Activated CD4-positive, alpha-beta T cell treated with anti-CD3 and anti-CD28 coated beads for 4 hours (primary cell): ENCODE measurements at places on chromosomes 7 and 10.
A peak's percentile ranks its signal among the peaks of the same experiment; 100 is the strongest.

GRCh38 chr10:25959540-25960232, 25.7 kb downstream of the MYO3A start:
- no peak for DNase-seq

GRCh38 chr7:104943502-104944343, 70.3 kb upstream of the KMT2E start:
- DNase-seq = peak; percentile 52

DNA sequence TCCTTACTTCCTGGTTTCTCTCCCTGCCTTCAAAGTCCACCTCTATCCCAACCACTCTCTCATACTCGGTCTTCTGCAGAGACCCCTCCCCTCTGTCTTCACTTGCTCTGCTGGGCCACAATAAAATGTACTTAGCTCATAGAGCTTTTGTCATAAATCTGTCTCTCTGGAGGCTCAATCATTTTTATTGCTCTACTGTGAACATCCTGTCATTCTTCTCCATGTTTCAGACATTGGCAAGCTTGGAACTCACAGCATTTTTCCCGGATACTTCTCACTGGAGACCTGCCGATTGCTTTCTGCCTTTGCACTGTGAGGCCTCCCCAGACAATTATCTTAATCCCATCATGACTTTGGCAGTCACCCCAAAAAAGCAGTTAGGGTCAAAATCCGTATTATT, 192.3 kb upstream of the ZMIZ1 start:
- no peak for DNase-seq

DNA sequence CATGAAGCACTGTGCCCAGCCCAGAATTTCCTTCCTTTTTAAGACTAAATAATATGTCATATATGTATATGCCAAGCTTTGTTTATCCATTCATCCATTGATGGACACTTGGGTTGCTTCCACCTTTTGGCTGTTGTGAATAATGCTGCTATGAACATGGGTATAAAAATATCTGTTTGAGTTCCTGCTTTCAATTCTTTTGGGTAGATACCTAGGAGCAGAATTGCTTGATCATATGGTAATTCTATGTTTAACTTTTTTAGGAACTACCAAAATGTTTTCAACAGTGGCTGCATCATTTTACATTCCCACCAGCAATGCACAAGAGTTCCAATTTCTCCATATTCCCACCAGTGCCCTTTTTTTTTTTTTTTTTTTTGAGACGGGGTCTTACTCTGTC, 13.2 kb upstream of the PLAU start:
- no peak for DNase-seq

- DNase-seq = no peak
Observed at GRCh38 chr7:54339073-54339472, 203.1 kb upstream of the VSTM2A start.

GRCh38 chr7:156691764-156692163, 51.2 kb downstream of the RNF32 start:
- no peak for DNase-seq

DNA sequence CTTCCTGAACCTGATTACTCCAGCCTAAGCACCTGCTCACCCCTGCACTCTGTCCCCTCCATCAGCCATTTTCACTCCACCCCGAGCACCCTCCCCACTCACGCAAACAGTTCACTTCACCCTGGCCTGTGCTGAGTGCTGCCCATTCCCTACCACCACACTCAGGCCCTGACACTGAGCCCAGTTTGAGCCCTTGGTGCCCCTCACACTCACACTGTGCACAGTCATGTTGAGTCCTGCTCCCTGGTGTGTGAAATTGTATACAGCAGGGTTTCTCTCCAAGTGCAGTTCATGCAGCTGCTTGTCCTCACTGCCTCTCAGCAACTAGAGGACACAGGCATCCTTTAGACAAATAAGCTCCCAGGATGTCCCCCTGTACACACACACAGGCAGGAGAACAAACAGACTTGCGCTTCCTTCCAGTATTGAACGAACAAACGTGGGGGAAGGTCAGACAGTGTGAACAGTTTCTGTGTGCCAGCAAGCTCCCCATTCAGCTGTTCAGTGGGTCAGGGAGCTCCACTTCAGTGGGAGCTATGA, 6.8 kb downstream of the MYO1G start:
- DNase-seq = no peak

DNA sequence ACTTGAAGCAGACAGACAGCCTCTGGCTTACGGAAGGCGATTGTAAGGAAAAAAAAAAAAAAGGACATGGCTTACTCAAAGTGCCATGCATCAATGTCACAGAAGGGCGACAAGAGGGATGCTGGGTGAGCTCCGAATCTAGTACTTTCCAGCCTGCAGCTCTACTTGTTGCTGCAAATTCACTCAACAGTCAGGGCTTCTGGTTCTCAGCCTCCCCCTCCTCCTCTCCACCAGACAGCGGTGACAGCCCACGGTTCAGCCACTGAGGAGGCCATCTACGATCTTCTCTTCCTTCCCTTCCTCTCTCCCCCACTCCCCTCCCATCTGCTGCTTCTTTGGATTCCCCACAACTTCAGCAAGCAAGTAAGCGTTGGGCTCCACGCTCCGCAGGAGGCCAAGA, 63.5 kb downstream of the PRKAG2 start:
- no peak for DNase-seq

DNA sequence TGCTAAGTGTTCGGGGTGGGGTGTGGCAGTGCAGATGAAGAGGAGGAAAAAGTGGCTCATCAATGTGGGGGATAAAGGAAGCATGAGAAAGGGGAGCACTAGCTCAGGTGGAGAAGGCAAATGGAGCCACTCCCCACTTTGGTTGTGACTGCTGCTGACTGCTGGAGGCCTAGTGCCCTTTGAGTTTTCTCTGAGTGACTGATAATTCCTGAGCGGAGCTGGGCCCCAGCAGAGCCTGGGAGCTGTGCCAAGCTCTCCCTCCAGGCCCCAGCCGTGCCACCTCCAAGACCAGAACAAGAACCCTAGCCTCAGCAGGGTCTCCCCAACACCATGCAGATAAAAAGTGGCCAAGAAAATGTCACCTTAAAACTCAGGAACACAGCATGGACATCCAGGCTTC, 9.7 kb upstream of the RASSF4 start:
- DNase-seq = no peak

DNA sequence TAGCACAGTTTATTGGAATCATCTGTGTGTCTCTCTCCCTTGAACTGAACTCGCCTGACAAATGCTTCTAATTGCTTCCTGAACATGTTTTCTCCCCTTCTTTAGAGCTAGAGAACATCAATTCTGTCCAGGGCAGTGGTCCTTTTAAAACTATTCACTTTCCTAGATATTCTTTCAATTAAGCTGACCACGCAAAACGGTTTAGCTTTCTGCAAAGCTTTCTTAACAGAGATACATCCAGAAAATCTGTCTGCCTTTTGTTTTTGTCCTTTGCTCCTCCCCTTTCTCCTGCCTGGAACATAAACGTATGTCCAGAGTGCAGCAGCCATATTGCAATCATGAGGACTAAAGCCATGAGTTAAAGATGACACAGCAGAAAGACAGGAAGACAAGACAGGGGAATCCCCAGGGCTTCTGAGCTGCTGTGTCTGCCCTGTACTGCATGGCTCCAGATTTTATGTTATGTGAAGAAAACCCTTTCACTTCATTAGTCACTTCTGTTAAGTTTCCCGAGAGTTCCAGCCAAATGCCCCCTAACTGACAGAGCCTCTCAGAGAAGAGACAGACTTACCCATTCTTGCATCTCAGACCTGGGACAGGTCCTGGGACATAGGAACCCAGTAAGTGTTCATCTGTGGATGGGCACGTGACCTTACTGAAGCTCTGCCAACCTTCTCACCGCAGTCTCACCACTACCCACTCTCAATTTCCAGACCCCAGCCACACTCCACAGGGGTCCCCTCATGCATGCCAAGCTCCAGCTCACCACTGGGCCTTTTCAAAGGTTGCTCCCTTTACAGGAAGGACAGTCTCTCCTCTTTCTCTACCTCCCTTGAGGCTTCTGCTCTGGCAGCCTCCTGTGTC, 35.0 kb upstream of the CPXM2 start:
- no peak for DNase-seq

DNA sequence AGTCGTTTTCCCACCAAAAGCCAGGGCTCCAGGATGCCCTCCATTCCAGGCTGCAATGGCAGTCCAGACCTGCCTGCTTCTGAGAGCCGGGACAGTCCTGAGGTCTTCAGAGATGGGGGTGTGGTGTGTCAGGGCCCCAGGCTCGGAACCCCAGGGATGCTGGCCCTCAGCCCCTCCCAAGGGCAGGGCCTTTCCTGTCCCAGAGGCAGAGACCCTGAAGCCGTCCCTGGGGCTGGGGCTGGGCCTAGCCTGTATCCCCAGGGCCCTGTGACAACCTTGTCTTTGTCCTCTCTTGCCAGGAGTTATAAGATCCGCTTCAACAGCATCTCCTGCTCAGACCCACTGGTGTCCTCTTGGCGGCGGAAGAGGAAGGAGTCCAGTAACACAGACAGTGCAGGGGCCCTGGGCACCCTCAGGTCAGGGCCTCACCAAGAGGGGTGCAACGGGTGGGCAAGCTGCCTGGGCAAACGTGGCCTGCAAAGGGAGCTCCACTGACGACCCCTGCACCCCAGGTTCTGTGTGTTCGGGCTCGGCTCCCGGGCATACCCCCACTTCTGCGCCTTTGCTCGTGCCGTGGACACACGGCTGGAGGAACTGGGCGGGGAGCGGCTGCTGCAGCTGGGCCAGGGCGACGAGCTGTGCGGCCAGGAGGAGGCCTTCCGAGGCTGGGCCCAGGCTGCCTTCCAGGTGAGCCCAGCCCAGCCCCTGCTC, 15.9 kb downstream of the NOS3 start:
- no peak for DNase-seq

GRCh38 chr7:100655908-100656674, at the start of gene ACTL6B:
TSS of gene ACTL6B (minus strand) at chr7:100656448. CDS start at chr7:100656354, 94 bp downstream.
- peak; percentile 11 for DNase-seq

GRCh38 chr10:14757986-14758385, 16.7 kb downstream of the FAM107B start:
- no peak for DNase-seq

- no peak for DNase-seq
Observed at GRCh38 chr10:125548878-125549277, 134.1 kb downstream of the TEX36 start.

- DNase-seq = no peak
Observed at GRCh38 chr10:115903207-115903606, 369.8 kb downstream of the GFRA1 start.

GRCh38 chr7:11612737-11613136, 219.3 kb downstream of the THSD7A start:
- no peak for DNase-seq

GRCh38 chr7:121138262-121138933, 149.9 kb downstream of the CPED1 start:
- no peak for DNase-seq

- DNase-seq = no peak
Observed at GRCh38 chr10:114642729-114643128, 15.3 kb downstream of the ABLIM1 start.

DNA sequence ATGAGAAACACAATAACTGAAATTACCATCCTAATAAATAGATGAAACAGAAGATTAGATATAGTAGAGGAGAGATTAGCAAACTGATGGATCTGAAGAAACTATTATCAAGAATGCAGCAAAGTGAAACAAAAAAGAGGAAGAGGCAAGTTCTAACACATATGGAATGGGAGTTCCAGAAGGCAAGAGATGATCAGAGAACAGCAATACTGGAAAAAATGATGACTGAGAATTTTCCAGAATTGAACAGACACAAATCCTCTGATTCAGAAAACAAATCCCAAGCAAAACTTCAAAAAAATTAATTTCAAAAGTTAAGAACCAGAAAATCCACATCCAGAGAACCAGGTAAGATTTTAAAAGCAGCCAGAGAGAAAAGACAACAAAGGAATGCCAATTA, 20.2 kb upstream of the CYREN start:
- DNase-seq = no peak

DNA sequence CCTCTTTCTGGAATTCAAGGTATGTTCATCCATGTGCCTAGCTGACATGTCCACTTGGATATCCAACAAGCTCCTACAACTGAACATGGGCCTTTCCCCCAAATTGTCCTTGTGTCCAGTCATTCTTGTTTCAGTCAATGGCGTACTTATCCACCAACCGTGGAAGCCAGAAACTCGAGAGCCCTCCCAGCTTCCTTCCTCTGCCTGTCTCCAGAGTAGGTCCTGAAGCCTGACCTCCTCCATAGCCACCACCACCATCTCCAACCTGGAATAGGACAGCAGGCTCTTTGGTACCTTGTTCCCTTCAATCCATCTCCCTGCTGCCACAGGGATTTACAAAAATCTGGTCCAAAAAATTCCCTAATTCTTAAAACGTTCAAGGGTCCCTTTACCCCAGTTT, 305.1 kb downstream of the RPS24 start:
- DNase-seq = no peak

DNA sequence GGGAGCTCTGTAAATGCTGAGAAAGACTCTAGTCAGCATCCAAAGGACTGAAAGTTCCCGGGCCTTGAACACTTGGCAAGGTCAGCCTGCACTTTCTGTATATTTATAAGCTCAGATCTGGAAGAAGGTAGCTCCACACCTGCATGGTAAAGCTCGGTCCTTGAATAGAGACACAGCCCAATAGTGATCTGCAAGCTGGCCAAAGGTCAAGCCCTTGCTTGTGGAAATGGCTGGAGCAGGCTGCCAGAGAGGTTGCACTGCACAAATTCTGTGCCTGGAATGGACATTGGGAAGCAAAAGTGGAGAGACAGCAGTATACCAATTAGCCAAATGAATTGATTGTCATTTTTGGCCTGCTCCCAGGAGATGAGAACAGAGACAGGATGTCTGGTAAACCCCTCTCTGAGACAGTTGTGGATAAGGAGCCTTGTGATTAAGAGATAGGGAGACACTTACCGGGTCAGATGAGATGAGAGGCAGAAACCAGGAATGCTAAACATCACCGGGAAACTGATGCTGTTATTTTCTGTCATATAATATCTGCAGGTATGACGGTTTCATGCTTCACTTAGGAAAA, 8.0 kb upstream of the FRA10AC1 start:
- no peak for DNase-seq

GRCh38 chr7:48741545-48741944, 182.8 kb upstream of the CDC14C start:
- DNase-seq = no peak

GRCh38 chr10:66836057-66836456, 89.8 kb upstream of the LRRTM3 start:
- no peak for DNase-seq

DNA sequence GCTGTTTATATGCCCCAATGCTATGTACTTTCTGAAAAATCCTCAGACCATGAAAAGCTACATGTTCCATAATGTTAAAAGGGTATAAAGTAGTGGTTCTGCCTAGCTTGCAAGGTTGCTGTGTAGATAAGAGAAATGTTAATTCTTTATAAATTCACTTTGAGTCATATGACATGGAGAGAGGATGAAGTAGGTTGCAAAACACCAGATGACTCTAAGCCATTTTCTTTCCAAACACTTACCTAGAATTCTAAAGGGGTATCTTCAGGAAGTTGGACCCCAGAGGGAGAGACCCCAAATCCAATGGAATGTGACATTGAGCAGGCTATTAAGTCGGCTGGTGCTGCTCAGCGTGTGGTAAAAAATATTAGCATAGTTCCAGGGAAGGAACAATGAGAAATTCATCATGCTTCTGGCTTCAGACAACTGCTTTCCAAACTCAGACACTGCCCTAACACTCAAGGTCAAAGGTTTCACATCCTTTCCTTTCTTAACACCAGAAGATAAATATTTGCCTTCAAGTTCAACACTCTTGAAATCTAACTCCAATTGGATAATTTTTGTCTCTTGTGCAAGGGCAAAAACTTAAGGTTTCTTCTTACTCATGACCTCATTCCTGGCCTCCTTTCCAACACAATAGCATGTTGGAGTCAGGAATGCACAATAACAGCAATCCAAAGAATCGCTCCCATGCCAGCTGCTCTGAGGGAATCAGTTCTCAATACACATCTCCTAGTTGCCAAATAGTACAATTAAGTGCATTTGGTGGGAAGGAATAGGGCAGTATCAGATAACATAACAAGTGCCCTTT, 100.7 kb upstream of the AFAP1L2 start:
- no peak for DNase-seq
